ENCODE measurements at places on chromosomes 2 and 18.

GRCh38 chr18:30982285-30982992 is 60.1 kb downstream of the DSC3 start:
- no peak for DNase-seq

GRCh38 chr2:64623242-64623850 is 30.4 kb downstream of the SERTAD2 start:
- DNase-seq: no peak

DNA sequence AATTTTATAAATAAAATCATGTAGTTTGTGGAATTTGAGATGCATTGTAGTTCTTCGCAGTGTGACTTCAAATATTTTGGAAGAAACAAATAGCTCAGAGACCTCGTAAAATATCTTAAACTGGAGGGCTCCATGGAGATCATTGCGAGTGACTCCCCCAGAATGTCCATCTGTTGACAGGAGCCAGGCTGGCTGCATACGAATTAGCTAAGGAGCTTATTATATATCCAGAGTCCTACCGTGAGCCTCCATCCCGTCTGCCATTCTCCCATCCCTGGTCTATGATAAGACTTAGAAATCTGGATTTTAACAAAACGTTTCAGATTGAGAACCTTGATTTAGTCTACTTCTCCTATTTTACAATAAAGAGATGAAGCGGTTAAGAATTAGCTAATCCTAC is 80.2 kb downstream of the MSH2 start:
- no peak for DNase-seq

DNA sequence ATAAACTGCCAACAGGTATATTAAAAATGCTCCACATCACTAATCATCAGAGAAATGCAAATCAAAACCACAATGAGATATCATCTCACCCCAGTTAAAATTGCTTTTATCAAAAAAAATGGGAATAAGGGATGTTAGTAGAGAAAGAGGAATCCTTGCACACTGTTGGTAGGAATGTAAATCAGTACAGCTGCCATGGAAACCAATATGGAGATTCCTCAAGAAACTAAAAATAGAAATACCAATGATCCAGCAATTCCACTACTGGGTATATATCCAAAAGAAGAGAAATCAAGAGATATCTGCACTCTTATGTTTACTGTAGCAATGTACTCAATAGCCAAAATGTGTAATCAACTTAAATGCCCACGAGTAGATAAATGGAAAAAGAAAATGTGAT is 40.6 kb downstream of the ZRANB3 start:
- DNase-seq: no peak

- DNase-seq: no peak
Measured at GRCh38 chr18:13500869-13501542, 225.4 kb downstream of the FAM210A start.

DNA sequence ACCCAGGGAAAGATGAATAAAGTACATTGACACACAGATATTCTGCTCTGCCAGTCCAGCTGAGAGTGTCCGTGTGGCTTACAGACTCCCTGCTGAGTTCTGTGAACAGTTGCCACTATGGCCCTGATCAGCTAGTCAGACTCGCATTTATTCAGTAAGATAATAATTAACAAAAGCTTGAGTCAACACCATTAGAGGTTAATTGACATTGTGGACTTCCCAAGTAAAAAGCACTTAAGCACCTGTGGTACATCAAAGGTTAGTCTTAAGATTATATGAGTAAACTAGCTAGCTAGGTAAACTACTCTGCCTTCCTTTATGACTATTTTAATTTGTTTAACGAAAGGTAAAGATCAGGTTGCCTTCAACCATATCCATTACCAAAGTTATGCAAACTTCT is 33.7 kb downstream of the ANKRD30B start:
- DNase-seq: no peak

- no peak for DNase-seq
Measured at GRCh38 chr2:239946864-239947728, 78.0 kb downstream of the NDUFA10 start.

- DNase-seq: no peak
Measured at GRCh38 chr2:240431271-240431660, 4.2 kb upstream of the GPC1 start.

- DNase-seq: no peak
Measured at GRCh38 chr2:142675398-142675797, 202.1 kb upstream of the KYNU start.

DNA sequence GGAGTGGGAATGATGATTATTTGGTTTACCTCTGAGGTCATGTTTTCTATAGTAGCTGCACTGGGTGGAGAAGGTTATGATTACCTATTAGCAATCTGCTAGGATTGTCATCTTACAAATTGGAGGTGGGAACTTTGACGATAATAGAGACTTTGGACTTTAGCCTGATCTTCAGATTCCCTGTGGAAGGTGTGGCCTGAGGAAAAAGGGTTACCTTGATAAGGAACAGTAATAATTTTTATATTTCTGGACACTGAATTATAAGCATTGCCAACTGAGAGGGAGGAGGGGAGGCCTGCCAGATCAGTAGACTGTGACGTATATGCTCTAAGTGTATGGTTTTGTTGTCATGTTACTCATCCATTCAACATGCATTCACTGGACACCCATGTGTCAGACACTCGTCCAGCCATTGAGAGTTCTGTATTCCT is 183.4 kb upstream of the FOSL2 start:
- DNase-seq: no peak

DNA sequence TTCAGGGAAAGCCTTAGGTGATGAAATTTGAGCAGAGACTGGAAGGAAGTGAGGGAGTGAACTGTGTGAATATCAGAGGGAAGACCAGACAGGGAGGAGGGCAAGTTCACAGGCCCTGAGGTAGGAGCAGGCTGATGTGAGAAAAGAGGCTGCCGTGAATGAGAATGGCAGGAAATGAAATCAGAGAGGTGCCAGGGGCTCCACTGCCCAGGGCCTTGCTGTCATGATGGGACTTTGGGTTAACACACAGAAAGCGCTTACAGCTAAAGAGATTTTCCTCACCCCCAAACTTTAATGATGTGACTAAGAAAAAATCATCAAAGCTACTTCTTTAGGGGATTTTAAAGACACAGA is 53.8 kb downstream of the MARCHF4 start:
- no peak for DNase-seq
